Stimulated activated CD8-positive, alpha-beta memory T cell treated with anti-CD3 and anti-CD28 coated beads, Interleukin-2, amount 100 ng/mL, for 48 hours (primary cell): ENCODE measurements at places on chromosomes 3 and 15.

DNA sequence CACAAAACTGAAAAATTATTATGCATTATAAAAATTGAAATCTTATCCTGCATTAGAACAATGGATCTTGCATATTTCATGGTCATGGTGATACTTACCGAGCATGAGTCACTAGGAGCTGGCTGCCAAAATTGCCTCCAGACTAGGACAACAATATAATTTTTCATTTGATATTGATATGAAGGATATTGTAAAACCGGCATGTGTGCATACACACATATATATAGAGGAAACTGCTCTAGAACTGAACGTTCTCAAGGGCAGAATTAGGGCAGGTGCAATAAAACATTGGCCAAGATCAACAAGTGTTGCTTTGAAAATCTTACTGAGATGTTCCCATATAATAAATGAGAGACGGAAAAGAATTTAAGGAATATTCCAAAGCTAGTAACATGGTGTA, 319.4 kb upstream of the POU1F1 start:
- no peak for DNase-seq

GRCh38 chr15:39165020-39165706, 415.7 kb upstream of the THBS1 start:
- DNase-seq: no peak

DNA sequence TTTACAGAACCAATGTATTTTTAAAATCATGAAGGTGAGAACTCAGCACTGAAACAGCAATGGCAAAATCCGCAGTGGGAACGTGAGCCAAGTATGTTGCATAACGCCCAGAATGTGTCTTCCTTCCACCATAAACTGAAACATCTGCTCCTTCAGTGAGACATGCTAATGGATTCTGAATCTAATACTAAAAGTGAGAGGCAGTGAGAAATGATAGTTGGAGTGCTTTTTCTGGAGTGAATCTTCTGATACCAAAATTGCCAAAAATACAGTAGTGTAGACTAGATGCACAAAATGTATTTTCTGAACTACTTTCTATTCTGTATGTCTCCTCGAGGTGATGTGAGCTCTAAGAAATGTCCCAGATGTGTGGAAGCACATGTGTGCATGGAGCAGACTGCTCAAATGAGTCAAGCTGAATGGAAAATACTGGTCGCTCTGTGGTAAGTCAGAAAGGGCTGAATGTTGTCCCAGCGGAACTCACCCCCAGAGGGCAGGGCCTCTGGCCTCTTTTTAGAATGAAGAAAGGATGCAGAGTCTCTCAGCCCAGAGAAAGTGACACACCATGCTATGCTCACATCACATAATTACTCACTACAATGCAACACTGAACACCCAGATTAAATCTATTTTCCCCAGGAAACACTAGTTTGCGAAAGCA, 73.0 kb downstream of the ATP10A start:
- peak; percentile 34 for DNase-seq

DNA sequence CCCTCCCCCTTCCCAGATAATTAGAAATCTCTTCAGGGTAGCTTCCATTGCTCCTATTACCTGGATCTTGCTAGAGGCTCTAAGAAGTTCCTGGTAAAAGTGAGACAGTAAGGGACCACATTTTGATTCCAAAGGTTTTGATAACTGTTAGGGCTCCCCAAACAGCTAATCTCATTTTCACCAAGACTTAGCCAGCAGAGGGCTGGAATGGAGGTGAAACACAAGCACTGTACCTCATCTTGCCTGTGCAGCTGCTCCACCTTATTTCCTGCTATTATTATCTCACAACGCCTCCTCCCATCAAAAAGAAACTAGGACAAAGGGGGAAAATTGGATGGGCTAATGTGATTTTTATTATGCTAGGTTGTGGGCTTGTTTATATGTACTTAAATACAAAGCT, 7.3 kb downstream of the SETD5 start:
- DNase-seq: no peak

DNA sequence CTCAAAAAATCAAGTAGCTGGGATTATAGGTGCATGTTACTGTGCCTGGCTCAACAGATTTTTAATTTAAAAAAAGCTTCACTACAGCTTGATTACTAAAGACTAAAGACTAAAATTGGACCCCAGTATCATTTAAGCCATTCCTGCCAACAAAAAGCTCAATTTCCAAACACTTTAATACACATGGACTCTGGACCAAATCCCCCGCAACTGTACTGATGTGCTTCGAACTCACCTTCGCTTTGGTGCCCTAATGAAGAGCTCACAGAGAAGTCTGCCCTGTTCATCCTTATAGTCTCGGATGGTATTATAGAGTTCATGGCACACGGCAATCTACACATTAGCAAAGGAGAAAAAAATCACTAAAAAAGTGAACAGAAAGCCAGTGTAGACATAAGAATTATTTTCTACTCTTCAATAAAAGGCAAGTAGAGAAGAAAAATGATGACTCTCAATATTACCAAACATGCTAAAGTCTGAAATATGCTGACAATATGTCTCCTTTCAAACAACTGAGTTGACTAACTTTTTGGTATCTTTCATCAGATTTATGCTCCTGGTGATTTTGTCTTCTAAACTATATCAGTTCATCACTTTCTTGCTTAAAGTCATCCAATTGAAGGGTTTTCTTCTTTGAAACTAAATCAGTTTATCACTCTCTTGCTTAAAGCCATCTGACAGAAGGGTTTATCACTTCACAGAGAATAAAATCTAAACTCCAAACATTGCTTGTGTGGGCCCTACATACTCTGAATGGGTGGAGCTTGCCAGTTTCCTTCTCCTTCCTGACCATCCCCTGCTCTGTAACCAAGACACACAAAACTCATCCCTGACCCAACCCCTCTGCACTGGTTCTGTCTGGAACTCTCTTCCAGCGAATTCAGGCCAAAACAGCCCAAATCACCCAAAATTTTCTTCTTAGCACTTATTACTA, 7.2 kb downstream of the PBRM1 start:
- DNase-seq: no peak

- DNase-seq: no peak
Measured at GRCh38 chr3:194592798-194593752, 40.1 kb downstream of the TMEM44 start.

- no peak for DNase-seq
Measured at GRCh38 chr3:34889641-34890040, 749.7 kb upstream of the ARPP21 start.

DNA sequence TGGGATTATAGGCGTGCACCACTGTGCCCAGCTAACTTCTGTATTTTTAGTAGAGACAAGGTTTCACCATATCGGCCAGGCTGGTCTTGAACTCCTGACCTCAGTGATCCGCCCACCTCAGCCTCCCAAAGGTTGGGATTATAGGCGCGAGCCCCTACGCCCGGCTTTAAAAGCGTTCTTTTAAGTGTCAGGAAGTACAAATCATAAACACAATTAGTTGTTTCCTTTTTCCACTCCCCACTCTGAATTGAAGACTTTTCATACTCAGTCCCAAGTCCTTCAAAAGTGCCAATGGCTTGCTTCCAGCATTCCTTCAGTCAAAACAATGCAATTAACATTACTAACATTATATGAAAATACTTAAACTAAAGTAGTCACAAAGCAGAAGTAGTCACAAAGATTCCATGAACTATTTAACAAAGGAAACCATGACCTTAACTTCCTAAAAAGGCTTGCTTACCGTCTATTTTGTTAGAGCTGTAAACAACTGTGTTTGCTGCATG, 8.1 kb downstream of the WDR82 start:
- DNase-seq: no peak

DNA sequence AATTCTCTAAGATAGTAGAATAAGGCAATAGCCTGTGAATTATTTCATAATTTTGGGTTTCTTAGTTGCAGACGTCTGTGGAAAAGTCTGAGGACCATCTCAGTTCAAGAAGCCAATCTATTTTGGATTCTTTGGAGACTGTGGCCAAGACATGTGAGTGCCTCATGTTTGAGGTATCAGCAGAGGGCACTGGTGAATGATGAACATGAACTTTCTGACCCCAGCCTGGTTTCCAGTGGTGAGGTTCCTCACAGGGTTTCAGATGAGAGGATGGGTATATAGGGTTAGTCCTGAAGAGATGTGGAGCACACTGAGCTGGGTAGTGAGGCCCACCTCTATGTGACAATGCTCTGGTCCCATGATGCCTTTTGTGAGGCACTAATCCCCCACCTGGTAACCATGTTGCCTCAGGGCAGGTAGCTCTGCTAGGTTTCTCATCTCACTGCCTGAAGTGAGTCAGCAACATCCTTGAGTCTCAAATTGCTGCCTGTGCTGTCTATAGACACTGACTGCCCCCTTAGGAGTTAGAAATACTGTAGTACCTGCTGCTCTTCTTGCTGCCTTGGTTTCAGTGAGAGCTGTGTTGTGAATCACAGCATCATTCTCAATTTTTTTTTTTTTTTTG, 32.3 kb downstream of the C3orf62 start:
- no peak for DNase-seq

- no peak for DNase-seq
Measured at GRCh38 chr3:57173687-57174086, 8.5 kb upstream of the IL17RD start.

DNA sequence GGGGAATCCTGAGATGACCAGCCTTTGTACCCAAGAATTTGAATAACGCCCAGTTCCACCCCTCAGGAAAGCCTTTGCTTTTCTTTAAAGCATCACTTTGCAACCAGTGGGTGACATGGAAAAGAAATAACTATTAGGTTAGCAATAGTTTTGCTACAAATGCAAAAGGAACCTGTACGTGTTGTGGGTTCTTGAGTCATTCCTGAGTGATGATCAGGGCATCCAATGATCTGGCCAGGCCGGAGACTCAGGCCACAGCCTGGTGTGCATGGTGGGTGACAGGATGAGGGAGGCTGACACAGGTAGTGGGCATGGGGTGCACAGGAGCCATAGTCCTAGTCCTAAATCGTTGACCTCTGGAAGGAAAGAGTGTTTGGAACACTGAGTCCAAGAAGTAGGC, 321.4 kb upstream of the IL12A start:
- DNase-seq: no peak

GRCh38 chr15:76209523-76209922, 101.7 kb downstream of the ETFA start:
- DNase-seq: no peak

DNA sequence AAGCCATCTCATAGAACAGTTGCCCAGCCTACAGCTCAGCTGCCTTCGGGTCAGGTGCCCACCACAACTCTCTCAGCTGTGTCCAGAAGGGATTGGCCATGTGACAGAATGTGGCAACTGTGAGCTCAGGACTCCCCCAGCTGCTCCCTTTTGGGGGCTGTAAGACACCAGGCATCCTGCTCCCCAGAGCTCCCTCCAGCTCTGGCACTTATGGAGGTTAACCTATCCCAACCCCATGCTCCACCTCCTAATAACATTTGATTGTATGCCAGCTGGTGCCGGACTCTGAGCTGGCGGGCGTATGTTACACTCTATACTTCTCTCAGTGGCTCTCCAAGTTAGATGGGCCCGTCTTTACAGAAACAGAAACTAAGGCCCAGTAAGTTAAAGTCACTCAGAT, 222.8 kb downstream of the FAM43A start:
- no peak for DNase-seq

DNA sequence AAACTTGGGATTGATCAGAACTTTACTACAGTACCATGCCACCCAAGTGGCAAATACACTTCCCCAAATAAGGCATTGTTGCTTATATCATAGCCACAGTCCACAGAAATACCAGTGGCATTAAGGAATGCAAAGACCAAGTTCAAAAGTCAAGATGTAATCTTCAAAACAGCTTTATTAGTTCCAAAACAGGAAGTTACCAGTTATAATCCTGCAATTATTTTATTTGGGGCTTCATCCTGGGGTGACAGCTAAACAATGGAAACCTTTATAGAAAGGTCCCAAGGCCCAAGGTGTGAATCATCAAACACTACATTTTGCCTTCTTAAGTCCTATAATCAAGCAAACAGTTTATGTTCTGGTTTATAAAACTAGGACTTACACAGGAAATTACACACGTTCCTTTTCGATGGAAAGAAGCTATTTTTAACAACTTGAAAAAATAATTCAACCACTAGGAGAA, 30.3 kb upstream of the RNF7 start:
- no peak for DNase-seq

GRCh38 chr3:106341087-106341486, 472.3 kb upstream of the CBLB start:
- DNase-seq: no peak

DNA sequence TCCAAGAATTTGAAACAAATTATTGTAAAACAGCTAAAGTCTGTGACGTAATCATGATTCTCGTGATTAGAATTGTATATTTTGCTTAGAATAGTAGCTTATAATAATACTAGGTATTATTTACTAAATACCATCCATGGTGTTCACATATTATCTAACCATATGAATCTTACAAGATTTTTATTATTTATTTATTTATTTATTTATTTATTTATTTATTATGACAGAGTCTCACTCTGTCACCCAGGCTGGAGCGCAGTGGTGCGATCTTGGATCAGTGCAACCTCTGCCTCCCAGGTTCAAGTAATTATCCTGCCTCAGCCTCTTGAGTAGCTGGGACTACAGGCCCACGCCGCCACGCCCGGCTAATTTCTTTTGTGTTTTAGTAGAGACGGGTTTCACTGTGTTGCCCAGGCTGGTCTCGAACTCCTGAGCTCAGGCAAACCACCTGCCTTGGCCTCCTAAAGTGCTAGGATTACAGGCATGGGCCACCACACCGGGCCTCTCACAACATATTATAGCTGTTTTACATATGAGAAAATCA, 173.5 kb downstream of the EPHA3 start:
- no peak for DNase-seq

GRCh38 chr3:24261521-24261920, 233.1 kb downstream of the THRB start:
- DNase-seq: no peak
